ENCODE measurements at places on chromosomes 5 and 9.

- peak; percentile 87 for DNase-seq
Measured at GRCh38 chr9:137029058-137029936, 1.3 kb upstream of the ABCA2 start.

GRCh38 chr9:115674091-115674490 is 479.5 kb upstream of the PAPPA start:
- DNase-seq = no peak

- DNase-seq = no peak
Measured at GRCh38 chr9:3608011-3608410, 82.2 kb upstream of the RFX3 start.

- no peak for DNase-seq
Measured at GRCh38 chr9:80521151-80521550, 949.4 kb downstream of the TLE4 start.

Data from kidney (tissue), 22 donors.